Cardiac ventricle fibroblast (primary cell): ENCODE measurements at places on chromosomes 7 and 10. TPM values are rescaled to one million over a fixed set of nuclear protein-coding genes. Genes with fewer than 3 reads are reported as not detected.

Gene OSBPL3
- 3.0 and 3.1 TPM in 2 replicates for total RNA-seq

Gene AGMO
- 0.69 and 1.2 TPM in 2 replicates for total RNA-seq

Gene ABCF2
- 39.1 and 44.1 TPM in 2 replicates for total RNA-seq

Gene SNX10
- 0.05 and 0.06 TPM in 2 replicates for total RNA-seq
